ENCODE measurements at places on chromosomes 16 and 17. TPM values are rescaled to one million over a fixed set of nuclear protein-coding genes. Genes with fewer than 3 reads are reported as not detected.

ADAMTS18 gene
- total RNA-seq: not detected

DNA sequence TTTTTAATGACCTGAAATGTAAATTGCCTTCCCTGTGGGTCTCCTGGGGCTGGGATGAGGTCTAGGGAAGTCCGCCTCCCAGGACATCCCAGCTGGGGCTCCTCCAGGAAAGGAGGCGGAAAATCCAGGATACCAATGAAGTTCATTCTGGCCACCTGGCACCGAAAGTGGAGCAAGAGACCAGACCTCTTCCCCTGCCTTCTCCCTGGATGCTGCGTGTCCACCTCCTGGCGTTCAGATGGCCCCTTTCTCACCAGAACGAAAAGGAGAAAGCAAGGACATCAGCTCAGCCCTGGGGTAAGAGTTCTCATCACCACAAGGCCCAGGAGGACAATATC, 20.4 kb downstream of the RBFOX3 start:
- H3K27me3 ChIP-seq: peaks cover 17% of the 10 kb centered on the region
- no peaks in the 10 kb centered on the region for H3K36me3 ChIP-seq
- no peak for DNase-seq
- no peak overlapping the region for H3K4me3 ChIP-seq

CDT1 gene
- 4.3 TPM for total RNA-seq

TBC1D16 gene
- total RNA-seq: 3.4 TPM

- H3K27me3 ChIP-seq: no peaks in the 10 kb centered on the region
- H3K4me1 ChIP-seq: no peaks in the 10 kb centered on the region
- H3K36me3 ChIP-seq: no peaks in the 10 kb centered on the region
Observed at GRCh38 chr16:5885521-5885920, 787.9 kb upstream of the EEF2KMT start.

TEKT1 gene
- not detected for total RNA-seq

DNA sequence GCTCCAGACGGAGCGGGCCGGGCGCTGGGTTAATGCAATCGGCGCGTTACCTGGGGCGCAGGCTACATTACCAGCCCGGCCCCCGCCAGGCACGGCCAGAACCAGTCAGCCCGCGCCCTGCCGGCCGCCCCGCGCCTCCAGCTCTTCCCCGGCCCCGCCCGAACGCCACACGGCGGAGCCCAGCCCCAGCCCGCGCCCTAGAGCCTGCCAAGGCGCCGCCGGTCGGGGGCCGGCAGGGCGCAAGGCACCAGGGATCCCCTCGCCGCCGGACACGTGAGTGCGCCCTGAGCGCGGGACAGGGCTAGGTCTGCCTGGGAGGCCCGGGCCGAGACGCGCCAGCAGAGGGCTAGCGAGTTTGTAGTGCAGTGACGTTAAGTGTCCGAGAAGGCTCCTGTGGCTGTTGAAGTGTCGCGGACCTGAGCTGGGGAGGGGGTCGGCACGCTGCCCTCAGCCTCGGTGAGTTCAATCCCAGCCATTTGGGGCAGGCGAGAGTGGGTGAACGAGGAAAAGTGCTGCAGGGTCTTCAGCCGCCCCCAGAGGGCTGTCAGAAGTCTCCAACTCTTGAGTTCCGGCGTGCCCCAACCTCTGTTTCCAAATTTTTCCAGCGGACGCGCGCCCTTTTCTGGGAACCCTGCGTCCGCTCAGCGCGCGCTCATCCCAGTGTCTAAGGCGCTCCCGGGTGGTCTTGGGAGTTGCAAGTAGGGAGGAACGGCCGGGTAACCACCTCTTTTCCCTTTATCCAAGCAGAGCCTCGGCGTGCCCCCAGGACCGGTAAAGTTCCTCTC, at the start of gene SLC6A2:
Gene SLC6A2, plus strand, starts transcription at position 92 of the 785 bp plus-strand sequence. CDS start 707 bp downstream, outside the sequence.
- H3K27ac ChIP-seq: no peak within 1 kb of the TSS
- no peak for DNase-seq
- H3K36me3 ChIP-seq: no peaks in the 10 kb centered on the region

TMEM92 gene
- not detected for total RNA-seq
